ENCODE measurements at places on chromosomes 3 and 15.
A peak's percentile ranks its signal among the peaks of the same experiment; 100 is the strongest.

DNA sequence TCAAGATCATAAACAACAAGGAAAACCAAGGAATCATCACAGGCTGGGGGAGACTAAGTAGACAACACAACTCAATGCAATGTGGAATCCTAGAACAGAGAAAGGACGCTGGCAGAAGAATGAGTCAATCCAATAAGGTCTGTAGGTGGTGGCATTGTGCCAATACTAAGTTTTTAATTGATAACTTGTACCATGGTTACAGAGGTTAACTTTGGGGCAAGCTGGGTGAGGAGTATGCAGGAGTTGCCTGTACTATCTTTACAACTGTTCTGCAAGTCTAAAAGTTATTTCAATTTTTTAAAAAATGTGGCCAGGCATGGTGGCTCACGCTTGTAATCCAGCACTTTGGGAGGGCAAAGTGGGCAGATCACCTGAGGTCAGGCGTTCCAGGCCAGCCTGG lies 46.2 kb downstream of the RORA start:
- peaks cover 59% of the 10 kb centered on the region for H3K27me3 ChIP-seq
- no peak overlapping the region for H3K27ac ChIP-seq

DNA sequence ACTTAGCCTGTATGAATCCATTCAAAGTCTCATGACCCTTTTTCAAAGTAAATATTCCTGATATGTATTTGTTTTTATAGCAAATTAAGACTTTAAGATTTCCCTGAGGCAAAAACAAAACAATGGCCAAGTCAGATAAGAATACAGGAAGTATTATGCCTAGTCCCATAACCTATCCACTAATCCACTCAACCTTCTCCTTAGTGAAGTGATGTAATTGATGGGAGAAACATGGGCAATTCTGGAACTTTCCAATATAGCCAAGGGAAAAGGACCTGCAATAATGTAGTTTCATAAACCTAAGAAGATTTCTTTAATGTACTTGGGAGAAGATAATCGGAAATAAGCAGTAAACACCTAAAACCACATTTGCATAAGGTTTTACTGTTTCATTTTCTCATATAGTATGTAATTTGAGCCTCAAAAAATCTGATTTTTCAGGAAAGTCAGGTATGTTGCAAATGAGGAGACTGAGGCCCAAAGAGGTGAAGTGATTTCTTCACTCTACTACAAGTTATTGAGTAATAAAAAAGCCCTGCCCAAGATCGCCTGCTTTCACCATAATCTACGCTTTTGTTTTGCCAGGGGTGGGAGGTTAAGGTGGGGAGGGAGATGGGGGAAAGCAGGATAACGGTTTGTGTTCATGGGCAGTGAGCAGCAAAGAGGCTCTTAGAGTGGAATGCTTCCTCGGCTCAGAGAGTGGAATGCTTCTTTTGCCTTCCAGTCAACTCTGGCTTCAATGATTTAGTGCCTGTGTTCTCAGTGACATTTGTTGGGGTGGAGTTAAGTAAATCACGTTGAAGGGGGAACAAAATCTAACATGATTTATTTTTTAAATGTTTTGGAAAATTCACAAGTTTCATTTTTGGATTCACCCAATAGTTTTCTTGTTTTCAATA lies 95.0 kb upstream of the FNDC3B start:
- H3K4me3 ChIP-seq, result no peak overlapping the region
- H3K36me3 ChIP-seq, result no peaks in the 10 kb centered on the region
- no peak overlapping the region for H3K27ac ChIP-seq
- H3K27me3 ChIP-seq, result peaks cover 3% of the 10 kb centered on the region
- H3K4me1 ChIP-seq, result no peaks in the 10 kb centered on the region

DNA sequence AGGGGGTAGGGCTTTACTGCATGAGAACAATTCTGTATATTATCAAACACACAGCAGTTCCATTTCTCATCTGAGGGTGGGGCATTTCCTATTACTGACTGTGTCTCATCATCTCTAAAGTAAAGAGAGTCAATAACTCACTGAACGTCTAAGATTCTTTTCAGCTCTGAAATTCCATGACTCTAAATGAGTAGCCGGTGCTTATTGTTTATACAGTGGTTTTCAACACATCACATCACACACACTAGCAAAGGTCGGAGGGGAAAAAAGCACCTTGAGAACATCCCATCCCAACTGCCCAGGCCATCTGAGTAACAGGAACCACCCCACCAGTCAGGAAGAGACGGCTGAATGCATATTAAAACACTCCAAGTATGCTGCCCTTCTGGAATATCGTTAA lies 196.0 kb downstream of the SUCLG2 start:
- H3K4me1 ChIP-seq, result peaks cover 17% of the 10 kb centered on the region
- H3K4me3 ChIP-seq, result no peak overlapping the region
- no peak overlapping the region for H3K27ac ChIP-seq
- no peaks in the 10 kb centered on the region for H3K27me3 ChIP-seq
- DNase-seq, result no peak
- peaks cover 68% of the 10 kb centered on the region for H3K36me3 ChIP-seq

DNA sequence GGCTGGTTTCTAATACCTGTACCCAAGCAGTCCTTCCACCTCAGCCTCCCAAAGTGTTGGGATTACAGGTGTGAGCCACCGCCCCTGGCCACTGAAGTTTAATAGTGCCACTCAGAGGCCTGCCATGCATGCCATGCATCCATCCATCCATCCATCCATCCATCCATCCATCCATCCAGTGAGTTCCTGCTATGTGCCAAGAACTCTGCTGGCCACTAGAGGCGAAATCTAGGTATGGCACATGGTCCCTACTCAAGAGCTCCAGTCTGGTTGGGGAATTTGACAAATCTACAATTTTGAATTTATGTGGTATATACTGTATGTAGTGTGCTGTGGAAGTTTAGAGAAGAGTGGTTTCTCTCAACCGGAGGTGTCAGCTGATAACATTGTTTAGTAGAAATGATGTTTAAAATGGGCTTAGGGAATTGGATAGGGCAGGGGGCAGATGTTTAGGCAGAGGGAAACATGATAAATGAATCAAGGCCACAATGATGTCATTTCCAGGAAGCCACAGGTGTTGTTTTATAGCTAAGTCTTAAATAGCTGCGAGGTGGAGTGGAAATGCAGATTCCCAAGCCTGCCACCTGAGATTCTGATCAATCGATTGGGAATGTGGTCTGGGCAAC lies 384.4 kb upstream of the C2CD4B start:
- peaks cover 18% of the 10 kb centered on the region for H3K27me3 ChIP-seq
- peaks cover 2% of the 10 kb centered on the region for H3K4me1 ChIP-seq
- no peak overlapping the region for H3K27ac ChIP-seq
- no peak for DNase-seq
- H3K4me3 ChIP-seq, result no peak overlapping the region

DNA sequence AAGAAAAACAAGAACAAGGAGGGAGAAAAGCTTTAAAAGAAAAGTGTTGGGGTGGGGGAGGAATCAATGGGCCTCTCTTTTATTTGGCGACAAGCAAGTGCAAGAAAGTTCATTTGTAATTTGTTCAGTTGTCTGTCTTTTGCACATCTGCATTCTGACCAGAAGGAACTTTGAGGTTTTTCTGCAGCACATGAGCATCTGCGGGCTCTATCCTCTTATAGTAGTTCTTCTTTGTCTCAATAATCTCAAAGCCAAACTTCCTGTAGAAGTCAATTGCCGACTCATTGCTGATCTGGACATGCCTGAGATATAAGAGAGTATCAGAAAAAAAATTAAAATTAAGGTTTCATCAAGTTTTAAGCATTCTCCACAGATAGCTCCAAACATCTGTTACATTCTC lies 24.4 kb downstream of the NAA50 start:
- H3K4me3 ChIP-seq, result no peak overlapping the region
- H3K27ac ChIP-seq, result peak overlapping the region; percentile 22
- no peak for DNase-seq
- H3K27me3 ChIP-seq, result no peaks in the 10 kb centered on the region
- peaks cover 97% of the 10 kb centered on the region for H3K36me3 ChIP-seq
- H3K4me1 ChIP-seq, result peaks cover 32% of the 10 kb centered on the region

DNA sequence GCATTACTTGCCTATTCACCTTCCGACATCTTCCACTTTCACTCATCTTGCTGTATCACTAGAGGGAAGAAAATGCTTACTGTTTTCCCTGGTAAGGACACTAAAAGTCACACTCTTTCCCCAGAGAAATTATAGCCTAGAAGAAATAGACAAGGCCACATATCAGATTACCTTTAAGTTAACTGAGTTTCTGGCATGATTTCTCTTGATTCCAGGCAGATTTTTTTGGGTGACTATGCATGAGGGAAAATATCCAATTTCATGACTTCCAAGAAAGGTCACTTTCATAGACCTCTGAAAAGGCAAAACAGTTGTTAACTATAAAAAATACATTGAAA lies 30.3 kb downstream of the TCF12 start:
- no peak overlapping the region for H3K27ac ChIP-seq
- peaks cover 50% of the 10 kb centered on the region for H3K36me3 ChIP-seq
- H3K27me3 ChIP-seq, result no peaks in the 10 kb centered on the region
- H3K4me1 ChIP-seq, result peaks cover 32% of the 10 kb centered on the region

DNA sequence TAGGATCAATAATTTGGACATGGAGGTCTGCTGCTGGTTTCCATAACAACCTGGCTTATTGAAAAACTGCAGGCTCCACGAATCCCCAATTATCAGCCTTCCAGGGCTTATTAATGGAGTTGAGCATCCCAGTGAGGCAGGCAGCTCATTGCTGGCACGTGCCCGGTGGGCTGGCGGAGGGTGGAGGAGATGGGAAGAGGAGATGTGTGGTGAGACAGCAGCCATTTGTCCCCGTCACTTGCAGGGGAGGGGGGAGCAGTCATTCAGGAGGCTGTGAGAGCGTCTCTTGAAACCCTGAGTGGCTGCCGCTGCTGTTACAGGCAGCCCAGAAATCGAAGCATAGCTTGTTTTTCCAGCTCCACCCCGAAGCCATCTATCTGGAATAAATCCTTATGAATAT lies 70.6 kb downstream of the GAP43 start:
- H3K27ac ChIP-seq, result no peak overlapping the region
- H3K27me3 ChIP-seq, result no peaks in the 10 kb centered on the region
- H3K4me3 ChIP-seq, result no peak overlapping the region
- no peaks in the 10 kb centered on the region for H3K36me3 ChIP-seq
- H3K4me1 ChIP-seq, result peaks cover 2% of the 10 kb centered on the region
- no peak for DNase-seq

Data from activated T-cell treated with anti-CD3 and anti-CD28 coated beads, Interleukin-2, amount 50 U/mL, for 24 hours (primary cell).